ENCODE measurements at places on chromosomes 4 and X.

DNA sequence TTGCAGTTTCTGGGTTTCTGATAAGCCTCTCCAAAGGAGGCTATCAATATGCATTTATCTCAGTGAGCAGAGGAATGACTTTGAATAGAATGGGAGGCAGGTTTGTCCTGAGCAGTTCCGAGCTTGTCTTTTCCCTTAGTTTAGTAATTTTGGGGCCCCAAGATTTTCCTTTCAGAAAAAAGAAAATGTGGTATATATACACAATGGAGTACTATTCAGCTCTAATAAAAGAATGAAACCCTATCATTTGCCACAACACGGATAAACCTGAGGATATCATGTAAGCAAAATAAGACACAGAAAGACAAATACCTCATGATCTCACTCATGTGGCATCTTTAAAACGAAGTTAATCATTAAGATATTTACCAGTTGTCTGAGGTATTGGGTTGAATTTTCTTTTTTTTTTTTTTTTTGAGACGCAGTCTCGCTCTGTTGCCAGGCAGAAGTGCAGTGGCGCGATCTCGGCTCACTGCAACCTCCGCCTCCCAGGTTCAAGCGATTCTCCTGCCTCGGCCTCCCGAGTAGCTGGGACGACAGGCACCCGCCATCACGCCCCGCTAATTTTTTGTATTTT, 540 bp downstream of the ZNF721 start:
- DNase-seq: no peak

DNA sequence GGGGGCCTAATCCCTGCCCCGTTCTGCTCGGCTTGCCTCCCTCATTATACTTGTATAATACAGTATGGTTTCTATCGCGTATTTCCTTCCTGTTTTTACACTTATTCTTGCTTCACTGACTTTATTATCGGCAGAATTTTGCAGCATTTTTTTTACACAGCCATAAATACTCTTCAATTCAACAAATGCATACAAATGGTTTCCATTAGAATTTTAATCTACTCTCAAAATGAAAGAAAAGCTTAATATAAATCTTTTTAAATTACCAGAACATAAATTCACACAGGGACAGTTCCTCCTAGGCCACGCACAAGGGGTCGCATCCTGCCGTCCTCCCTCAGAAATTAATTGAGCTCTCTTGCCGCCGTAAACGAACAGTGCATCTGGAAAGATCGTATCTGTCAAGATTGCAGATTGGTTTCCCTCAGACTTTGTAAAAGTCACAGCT, 42.9 kb downstream of the DCTD start:
- no peak for DNase-seq

DNA sequence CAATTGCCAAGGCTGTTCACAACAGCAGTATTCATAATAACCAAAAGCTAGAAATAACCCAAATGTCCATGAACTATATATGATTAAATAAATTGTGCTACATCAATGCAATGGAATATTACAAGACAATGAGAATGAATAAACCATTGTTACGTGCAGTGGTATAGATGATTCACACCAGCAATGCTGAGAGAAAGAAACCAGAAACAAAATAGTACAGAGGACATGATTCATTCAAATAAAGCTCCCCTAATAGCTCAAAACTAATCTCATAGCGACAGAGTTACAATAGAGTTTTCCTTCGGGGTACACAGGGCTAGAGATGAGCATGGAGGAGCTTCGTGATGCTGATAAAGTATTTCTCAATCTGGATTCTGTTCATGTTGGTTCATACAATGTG, 148.1 kb upstream of the SPANXN1 start:
- DNase-seq: no peak

DNA sequence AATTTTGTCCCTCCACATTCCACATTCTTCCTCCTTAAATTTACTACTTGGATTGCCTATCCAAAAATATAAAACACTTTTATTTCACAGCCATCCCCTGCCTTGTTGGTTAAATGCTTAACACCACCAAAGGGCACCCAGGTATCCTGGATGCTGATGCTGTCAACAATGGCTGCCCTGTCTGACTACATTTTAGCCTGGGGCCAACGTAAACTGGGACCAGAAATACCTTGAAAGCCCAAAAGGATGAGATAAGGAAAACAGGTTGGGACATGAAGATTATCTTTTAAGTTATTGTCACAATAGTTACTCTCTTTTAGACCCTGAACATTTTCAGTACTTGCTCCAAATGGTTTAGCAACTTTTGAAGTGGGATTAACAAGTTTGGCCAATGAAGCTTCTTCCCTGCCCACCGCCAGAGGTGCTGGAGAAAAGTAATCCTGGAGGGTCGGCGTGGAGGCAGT, 775 bp upstream of the YIPF6 start:
- DNase-seq: no peak

- no peak for DNase-seq
These were observed 69.7 kb downstream of the PPP3CA start for GRCh38 chr4:101277671-101278070.

DNA sequence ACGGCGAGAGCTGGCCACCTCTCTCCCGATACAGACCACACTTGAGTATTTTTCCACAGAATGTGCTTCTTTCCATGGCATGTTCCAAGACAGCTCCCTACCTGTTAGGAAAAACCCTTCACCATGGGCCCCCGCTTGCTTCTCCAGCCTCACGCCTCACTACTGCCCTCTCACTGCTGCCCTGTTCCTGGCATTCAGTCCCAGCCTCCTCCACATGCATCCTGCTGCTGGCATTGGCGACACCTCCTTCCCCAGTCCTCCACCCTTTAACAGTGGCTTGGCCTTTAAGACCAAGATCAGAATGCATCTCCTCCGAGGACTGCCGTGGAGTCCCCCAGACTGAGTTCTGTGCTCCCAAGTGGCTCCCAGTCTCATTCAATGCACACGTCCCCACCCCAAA, 10.7 kb downstream of the PNMA6F start:
- no peak for DNase-seq

- DNase-seq: no peak
These were observed 204.9 kb downstream of the AASDH start for GRCh38 chr4:56182356-56182755.

DNA sequence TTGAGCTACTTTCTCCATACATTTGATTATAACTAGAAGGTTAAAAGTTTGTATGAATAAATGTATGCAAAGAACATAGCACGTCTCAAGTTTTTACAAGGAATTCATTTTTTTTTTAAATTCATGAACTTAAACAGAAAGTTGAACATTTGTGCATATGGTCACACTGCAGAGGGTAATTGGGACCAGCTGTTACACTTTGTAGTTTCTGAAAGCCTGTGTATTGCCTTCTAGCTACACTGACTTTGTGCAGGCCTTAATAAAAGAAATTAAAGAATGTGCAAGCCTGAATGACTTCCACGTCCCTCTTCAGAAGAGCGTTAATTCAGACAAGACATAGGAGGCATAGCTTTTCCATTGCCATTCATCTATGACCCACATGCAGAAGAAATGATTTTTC, 153.1 kb upstream of the PCDH18 start:
- no peak for DNase-seq

GRCh38 chr4:73759357-73759756, 19.0 kb downstream of the CXCL8 start:
- DNase-seq: no peak

DNA sequence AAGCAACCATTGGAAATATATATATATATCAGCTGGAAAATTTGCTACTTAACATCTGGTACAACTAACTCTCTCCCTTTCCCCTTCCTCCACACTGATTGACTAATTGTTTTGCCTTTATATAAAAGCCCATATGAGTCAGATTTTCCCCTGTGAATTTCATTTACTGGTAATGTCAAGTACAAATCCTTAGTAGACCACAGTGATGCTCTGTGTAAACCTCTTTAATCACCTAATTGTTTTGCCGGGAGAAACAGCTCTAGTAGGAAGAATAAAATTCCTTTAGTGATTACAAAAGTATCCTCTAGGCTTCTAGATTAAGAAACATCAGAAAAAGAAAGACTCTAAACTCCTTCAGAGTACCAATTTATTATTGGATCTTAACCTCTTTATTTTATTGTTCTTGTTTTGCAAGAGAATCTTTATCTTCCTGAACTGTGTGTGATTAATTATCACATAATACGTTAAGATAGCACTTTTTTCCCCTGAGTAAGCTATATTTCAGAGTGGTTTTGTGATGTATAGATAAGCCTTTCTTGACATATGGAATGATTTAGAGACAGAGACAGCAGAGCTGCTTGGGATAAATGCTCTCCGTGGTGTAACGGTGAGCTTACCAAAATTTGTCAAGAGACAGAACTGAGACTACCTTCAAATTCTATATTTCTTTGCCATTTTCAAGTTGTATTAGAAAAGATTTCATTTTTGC, 1606.4 kb upstream of the TENM3 start:
- no peak for DNase-seq

DNA sequence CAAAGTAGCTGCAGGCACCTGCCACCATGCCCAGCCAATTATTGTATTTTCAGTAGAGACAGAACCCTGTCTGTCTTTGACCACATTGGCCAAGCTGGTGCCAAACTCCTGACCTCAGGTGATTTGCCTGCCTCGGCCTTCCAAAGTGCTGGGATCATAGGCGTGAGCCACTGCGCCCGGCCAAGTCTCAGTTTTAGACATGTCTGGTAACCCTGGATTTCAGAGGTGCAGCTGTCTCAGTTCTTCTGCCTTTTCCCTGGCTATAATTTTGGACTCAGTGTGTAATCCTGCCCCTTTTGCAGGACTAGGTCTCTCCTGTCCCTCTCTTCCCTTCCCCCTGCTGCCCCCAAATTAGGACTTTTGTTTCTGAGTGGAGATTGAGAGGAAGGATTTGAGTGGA, 46.6 kb downstream of the FAM193A start:
- DNase-seq: no peak

- DNase-seq: no peak
These were observed 5.8 kb downstream of the SRPX2 start for GRCh38 chrX:100649550-100650356.

- no peak for DNase-seq
These were observed 15.6 kb downstream of the SHOX start for GRCh38 chrX:646228-646495.

DNA sequence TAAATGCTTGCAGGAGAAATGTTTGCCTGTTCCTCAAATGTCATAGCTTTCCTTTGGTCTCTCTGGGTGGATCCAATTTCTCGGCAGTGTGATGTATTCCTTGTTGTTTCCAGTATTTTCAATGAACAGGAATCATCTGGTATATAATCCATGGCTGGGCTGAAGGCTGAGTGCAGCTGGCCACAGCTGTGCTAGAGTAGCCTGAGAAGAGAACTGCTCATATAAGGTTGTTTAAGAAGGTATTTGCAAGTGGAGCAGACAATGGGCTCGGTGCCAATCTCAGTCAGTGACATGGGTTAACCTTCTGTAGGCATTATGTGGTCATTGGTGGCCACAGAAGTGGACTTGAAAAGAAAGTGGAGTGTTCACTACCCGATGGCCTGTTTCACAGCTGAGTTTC, 390.3 kb downstream of the SPRY1 start:
- no peak for DNase-seq

DNA sequence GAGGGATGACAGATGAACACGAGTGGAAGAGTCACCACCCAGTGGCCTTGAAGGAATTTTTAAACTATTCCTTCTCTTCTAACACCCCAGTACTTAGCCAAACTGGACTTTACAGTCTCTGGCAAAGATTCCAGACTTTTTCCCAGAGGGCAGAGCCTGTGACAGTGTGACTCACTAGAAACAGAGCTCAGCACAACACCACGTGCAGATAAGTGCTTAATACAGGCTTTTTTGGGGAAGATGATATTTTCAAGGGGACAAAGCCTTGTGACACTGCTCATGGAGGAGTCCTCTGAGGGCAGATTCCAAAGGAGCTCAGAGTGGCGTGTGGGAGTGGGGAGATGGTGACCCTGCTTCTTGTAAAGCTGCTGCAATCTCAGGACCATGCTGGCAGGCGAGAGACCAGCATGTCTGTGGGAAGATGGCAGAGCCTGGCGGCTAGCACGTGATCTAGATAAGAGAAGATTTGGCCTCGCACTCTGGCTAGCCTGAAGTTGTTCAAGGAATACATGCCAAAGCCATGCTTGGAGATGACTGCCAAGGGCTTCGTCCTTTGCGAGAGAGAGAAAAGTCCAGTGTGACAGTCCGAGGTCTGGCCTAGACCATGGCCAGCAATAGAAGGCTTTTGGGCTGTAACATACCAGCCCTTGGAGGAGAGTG, 2.4 kb downstream of the RAB33A start:
- DNase-seq: no peak

DNA sequence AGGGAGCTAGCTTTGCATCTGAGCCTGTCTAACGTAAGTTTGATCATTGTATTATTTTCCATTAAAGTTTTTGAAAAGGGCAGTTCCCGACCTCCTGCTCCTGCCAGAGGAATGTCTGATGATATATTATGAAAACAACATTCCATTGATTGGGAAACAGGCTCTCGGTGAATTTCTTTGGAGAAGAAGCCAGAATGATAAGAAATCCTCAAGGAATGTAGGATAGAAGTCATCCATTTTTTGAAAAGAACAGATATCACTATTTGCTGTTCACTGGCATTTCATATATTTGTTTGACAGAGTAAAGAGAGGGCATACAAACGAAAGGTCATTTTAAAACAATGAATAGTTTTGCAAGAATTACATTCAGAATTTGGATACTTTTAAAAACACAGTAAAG, 781.0 kb upstream of the HTR2C start:
- no peak for DNase-seq

DNA sequence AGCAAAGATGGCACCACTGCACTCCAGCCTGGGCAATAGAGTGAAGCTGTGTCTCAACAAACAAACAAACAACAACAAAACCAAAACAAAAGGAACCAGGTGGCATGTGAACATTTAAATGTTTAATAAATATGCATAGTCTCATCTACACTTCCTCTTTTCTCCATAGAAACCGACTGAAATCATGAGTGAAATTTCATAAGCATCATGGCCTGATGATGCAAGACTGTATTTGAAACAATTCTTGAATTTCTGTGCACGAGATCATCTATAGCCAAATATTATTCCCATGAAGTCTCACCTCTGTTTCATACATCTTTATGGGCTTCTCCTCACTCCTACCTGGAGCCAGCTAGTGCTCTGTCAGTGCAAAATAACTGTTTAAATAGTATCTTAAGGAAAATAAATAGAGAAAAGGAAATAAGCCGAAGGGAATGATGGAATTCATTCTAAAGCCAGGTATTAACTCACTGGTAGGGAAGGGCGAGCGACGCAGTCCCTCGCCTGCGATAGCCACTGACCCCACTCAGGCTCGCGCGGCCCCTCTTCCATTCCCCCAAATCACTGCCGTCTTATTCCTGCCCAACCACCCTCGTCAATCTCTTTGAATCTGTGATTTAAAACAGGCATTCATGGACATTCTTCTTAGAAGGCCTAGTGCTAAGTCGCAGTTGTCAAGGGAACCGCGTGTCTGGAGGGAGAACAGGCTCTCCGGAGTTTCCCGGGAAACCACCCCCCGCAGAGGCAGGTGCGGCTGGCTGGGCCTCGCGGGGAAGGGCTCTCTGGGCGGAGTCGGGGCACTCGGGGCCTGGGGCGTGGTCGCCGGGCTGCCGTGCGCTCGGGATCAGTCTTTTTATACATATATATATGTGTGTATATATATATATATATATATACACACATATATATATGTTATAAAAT, 52.4 kb upstream of the TRIM2 start:
- DNase-seq: no peak

- DNase-seq: no peak
These were observed 2.2 kb upstream of the PLXNB3 start for GRCh38 chrX:153761863-153762262.

GRCh38 chr4:188680004-188680666, 540.9 kb downstream of the TRIML1 start:
- no peak for DNase-seq
